Smooth muscle cell of the coronary artery (primary cell): ENCODE measurements at places on chromosomes 12 and 14. TPM values are rescaled to one million over a fixed set of nuclear protein-coding genes. Genes with fewer than 3 reads are reported as not detected.

The IFNG-AS1 gene
- total RNA-seq, result not detected in 2 replicates

The DTX3 gene
- 6.4 and 8.5 TPM in 2 replicates for total RNA-seq

The CLEC1B gene
- not detected in 2 replicates for total RNA-seq

The GALNT8 gene
- under 0.01 TPM in 1 of 2 replicates, not detected in the other for total RNA-seq

The SIX6 gene
- total RNA-seq, result not detected in 2 replicates

The HOXC9 gene
- 0.08 TPM in 1 of 2 replicates, not detected in the other for total RNA-seq

The FBLN5 gene
- total RNA-seq, result 25.0 and 26.1 TPM in 2 replicates

The PRIMA1 gene
- not detected in 2 replicates for total RNA-seq

The CMKLR1 gene
- 0.08 and 1.3 TPM in 2 replicates for total RNA-seq

The SAMD15 gene
- 1.4 and 2.0 TPM in 2 replicates for total RNA-seq

The ADAM20 gene
- 0.68 and 2.2 TPM in 2 replicates for total RNA-seq

The SLC6A15 gene
- 0.08 and 12.2 TPM in 2 replicates for total RNA-seq

The CKAP4 gene
- 43.1 and 229 TPM in 2 replicates for total RNA-seq

The CRIP2 gene
- 20.5 and 148 TPM in 2 replicates for total RNA-seq

The CD27 gene
- not detected in 2 replicates for total RNA-seq

The NAA25 gene
- total RNA-seq, result 6.1 and 14.5 TPM in 2 replicates

The C1QL4 gene
- total RNA-seq, result 0.45 TPM in 1 of 2 replicates, not detected in the other

The LHX5 gene
- not detected in 2 replicates for total RNA-seq

The RERGL gene
- total RNA-seq, result 0.30 TPM in 1 of 2 replicates, not detected in the other

The PPM1H gene
- total RNA-seq, result 1.3 and 2.6 TPM in 2 replicates

The OR6C75 gene
- total RNA-seq, result not detected in 2 replicates

The ARG2 gene
- total RNA-seq, result 3.6 and 3.8 TPM in 2 replicates

The MSI1 gene
- not detected in 2 replicates for total RNA-seq

The CCDC38 gene
- not detected in 2 replicates for total RNA-seq

The NR4A1 gene
- 1.8 and 4.0 TPM in 2 replicates for total RNA-seq

The SERPINA3 gene
- 5.3 and 15.9 TPM in 2 replicates for total RNA-seq

The KCNA5 gene
- under 0.01 TPM in 1 of 2 replicates, not detected in the other for total RNA-seq
